Cardiac septum (tissue), 1 donor: ENCODE measurements at places on chromosomes 7 and 10. TPM values are rescaled to one million over a fixed set of nuclear protein-coding genes. Genes with fewer than 3 reads are reported as not detected.

The OGDHL gene
- total RNA-seq, result 11.5 TPM

- DNase-seq, result no peak
These were observed 378.8 kb upstream of the SHH start for GRCh38 chr7:156191090-156191489.

- DNase-seq, result no peak
These were observed 424.8 kb upstream of the FZD8 start for GRCh38 chr10:36066850-36067249.

GRCh38 chr7:149762610-149763009, 10.8 kb downstream of the ZNF467 start:
- DNase-seq, result no peak

The NPSR1 gene
- total RNA-seq, result not detected
